Stimulated activated naive B cell treated with anti-CD40 and anti-IgM and Interleukin-4, amounts not matched to agents 10 μg/mL and 1 μg/mL and 100 μg/mL, for 72 hours (primary cell): ENCODE measurements at places on chromosomes 13 and 19.

DNA sequence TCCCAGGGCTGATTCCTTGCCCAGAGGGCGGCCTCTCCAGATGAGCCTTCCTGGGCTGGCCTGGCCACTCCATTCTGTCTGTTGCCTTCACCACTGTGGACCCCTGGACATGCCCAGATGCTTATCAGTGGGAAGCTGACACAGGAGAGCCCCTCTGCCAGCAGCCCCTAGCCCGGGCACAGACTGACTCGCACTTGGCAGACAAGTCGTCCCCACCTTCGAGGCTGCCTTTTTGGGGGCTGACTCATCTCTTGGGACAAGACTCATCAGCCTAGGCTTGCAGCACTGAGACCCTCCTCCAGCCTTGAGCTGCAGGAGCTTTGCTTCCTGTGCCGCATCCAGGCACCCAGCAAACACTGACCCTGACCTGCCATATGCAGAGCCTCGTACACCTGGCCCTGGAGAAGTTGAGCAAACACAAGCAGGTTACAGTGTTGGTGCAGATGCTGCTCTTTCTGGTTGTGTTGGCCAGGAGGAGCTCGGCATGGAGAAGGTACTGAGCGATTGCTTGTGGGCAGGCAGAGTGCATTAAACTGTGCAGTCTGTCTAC is 8.1 kb downstream of the CHST8 start:
- DNase-seq = no peak

DNA sequence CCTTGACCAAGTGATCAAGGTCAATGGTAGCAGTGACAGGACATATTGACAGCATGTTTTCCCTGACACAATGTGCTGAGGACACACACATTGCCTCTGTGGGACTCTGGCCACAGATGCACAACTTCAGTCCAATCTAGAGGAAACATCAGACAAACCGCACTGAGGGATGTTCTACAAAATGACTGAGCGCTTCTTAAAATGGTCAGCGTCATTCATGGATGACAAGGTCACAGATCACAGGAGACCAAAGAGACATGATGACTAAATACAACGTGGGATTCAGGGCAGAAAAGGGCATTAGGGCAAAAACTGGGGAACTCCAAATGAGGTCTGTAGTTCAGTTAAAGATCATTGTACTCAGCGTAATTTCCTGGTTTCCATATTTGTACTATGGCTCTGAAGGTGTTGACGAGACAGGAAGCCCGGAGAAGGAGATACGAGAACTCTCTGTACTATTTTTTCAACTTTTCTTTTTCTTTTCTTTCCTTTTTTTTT is 20.6 kb downstream of the PBX4 start:
- DNase-seq = peak; percentile 65

GRCh38 chr19:31214086-31214485 is 135.2 kb downstream of the TSHZ3 start:
- DNase-seq = peak; percentile 55

DNA sequence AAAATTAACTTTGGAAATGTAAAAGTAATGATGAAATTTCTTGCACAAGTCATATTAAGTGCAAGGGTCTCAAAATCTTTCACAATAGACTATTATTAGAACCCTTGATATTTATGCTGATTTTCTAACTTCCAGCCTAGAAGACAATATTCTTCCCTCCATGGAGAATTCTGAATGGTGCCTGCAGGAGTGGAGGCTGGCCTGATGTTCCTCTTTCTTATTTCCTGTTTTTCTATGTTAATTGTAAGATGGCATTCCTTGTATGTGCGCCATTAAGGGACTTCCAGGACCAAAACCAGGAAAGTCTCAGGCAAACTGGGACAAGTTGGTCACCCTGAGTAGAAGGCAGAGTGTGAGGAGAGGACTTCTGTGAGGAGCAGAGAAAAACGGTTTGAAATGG is 294.9 kb downstream of the DLEU7 start:
- DNase-seq = no peak

- DNase-seq = no peak
Measured at GRCh38 chr13:74218291-74218690, 84.1 kb upstream of the KLF12 start.

DNA sequence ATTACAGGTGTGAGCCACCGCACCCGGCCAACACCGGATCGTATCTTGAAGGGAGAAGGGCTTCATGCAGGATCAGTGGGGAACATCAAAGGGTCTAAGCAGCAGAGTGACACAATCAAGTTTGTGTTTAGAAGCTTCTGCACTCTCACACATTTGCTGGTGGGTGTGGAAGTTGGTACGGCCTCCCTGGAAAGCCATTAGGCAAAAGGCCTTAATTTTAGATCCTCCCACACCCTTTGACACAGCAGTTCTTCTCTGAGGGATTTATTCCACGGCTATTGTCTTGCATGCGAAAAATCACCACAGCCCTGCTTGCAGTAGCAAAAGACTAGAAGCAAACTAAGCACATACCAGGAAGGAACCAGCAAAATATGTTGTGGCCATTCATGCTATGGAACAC is 18.3 kb upstream of the SLC1A5 start:
- DNase-seq = no peak

DNA sequence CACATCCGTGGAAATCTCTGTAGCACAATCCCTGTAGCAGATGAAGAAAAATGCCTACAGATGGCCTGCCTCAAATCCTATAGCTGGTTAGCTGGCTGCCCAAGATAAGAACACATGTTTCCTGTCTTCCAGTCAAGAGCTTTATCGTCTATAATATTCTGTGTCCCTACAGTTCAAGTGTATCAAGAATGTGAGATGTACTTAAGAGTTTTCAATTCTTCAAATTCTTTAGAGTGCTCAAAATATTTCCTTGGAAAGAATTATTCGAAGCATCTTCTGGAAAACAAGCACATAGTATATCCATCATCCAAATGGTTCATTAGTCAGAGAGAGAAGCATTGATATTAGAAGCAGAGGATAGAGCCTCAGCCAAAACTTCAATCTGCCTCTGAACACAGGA is 239.8 kb downstream of the COG6 start:
- no peak for DNase-seq

DNA sequence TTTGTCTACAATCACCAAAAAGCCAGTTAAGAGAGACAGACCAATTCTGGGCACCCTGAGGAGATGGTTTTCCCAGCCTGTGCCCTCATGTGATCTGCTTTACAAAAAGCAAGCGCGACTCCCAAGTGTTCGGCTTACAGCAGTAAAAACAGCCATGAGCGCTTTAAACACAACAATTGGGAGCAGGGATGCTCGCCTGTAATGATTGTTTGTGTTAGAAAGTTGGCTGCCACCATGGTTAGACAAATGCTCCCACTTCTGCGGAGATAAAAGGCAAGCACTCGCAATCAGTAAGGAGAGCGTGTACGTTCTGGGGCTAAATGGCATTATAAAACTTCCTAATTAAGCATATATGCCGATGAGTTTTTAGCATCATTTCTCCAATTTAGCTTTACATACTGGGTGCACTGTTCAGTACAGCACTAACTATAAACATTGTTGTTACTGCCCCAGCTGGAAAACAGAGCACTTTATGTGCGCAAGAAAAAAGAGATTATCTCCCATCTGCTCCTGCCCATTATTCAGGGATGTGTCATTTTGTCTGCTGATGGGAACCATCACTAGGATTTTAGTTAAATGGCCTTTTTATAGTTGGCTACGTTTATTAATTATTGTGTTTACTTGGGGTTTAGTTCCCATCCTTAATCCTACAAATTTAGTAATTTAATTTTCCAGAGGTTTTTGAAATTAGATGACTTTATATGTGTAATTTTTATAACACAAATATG is 309.3 kb upstream of the MAB21L1 start:
- no peak for DNase-seq

- no peak for DNase-seq
Measured at GRCh38 chr19:827710-828321, at the start of gene AZU1. TSS of gene AZU1 (plus strand) at chr19:827837. CDS start at chr19:827847, 10 bp downstream.

GRCh38 chr13:94917824-94918223 is 205.5 kb upstream of the SOX21 start:
- DNase-seq = no peak

GRCh38 chr19:13906521-13906904 is 512 bp downstream of the CC2D1A start:
- no peak for DNase-seq

DNA sequence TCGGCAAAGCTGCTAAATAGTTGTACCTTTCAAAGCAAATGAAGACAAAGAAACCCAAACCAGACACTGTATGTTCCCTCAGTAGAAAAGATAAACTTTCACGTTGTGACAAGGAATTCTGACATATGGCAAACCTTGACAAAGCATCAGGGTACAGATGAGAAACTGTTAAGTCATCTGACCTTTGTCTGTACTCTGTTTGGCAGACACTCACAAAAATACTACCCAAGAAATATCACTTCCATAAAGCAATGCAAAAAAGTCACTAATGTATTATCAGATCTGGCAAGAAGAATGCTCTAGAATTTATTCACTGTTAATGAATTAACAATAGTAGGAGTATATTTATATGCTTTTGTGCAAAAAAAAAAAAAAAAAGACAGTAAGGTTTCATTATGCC is 843.7 kb downstream of the DIAPH3 start:
- DNase-seq = no peak
